ENCODE measurements at places on chromosomes 1 and 21.

DNA sequence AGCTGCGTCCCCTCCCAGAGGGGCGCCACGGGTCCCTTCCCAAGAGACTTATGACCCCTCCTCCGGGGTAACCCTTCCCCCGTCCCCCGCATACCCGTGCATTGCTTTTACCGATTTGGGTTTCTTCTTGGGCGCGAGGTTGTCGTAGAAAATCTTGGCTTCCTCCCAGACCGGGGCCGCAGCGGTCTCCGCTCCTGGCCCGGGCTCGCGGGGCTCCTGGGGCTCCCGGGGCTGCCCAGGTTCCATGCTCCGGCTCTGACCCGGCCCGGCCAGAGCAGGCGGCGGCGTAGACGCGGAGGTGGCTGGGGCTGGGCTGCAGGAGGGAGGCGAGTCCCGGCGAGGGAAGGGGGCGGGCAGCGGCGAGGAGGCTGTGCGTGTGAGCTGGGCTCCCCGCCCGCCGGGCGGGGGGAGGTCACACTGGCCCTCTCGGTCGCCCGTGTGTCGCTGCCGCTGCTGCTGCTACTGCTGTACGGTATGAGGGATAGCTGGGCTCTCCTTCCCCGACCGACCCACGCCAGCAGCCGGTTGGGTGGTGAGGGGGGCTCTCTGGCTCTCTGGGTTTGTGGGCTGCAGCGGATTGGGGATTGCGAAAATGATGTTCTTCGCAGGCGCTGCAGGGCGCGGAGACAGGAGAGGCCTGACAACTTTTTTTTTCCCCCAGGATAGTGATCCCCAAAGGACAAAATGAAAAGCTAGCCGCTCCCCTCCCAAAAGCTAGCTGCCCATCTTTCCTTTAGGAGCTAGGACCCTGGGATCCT lies at the start of gene NT5C1A:
NT5C1A (minus strand) TSS at position 315 of the 758 bp plus-strand sequence; CDS start at position 246, 69 bp downstream.
- DNase-seq = no peak

- DNase-seq = peak; percentile 74
Measured at GRCh38 chr1:229117664-229118300, 153.1 kb upstream of the RAB4A start.

DNA sequence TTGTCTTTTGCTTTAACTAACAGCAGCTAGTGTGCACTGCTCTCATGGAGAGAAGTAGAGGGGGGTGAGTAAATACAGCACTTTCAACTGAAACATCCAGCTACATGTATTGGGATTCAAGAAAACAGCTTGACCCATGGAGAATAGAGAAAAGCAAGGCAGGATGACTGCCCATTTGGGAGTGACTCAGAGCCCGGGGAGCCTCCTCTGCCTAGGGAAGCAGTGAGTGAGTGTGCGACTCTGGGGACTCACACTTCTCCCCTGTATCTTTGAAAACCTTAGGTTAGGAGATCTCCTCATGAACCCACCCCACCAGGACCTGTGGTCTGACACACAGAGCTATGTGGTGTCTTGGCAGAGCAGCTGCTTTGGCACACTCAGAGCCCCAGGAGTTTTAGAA lies 82.0 kb upstream of the PTGFR start:
- no peak for DNase-seq

- peak; percentile 63 for DNase-seq
Measured at GRCh38 chr1:237961754-237962153, 71.0 kb upstream of the ZP4 start.

GRCh38 chr1:240366636-240367035 lies 245.3 kb downstream of the GREM2 start:
- DNase-seq = no peak

GRCh38 chr1:237672748-237673147 lies 218.0 kb downstream of the ZP4 start:
- DNase-seq = peak; percentile 77

- no peak for DNase-seq
Measured at GRCh38 chr1:106755682-106756406, 300.6 kb upstream of the PRMT6 start.

GRCh38 chr21:28444111-28444510 lies 548.6 kb downstream of the LTN1 start:
- no peak for DNase-seq

DNA sequence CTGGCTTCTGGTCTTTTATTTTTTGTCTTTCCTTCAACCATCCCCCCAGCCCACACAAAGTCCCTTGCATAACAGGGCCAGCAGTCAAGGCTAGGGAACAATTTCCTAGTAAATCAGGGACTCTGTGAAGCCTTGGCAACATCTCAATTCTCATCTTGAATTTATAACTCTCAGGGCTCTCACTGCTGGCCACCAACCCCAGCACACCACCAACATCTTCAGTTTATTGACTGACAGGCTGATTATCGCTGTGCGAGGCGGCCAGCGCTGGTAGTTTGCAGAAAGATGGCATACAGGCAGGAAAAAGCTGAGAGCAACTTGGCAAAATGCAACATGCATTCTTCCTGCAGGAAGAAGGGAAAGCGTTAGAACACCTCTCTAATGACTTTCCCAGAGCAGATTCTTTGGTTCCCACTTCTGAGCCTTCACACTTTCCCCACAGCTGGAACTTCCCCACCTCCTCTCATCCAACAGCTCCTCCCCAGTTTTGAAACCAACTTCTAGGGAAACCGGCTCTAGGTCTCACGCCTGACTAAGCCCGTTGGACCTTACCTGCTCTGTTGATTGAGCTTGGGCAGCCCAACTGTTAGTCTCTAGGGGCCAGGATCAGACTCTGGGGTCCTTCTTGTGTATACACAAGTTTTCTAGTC lies 26.3 kb upstream of the CSF1 start:
- no peak for DNase-seq

DNA sequence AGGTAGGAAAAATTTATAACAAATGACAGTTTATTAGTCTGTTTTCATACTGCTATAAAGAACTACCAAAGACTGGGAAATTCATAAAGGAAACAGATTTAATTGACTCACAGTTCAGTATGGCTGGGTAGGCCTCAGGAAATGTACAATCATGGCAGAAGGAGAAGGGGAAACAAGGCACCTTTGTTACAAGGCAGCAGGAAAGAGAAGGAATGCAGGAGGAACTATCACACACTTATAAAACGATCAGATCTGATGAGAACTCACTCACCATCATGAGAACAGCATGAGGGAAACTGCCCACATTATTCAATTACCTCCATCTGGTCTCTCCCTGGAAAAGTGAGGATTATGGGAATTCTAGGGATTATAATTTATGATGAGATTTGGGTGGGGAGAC lies 61.3 kb downstream of the ASB17 start:
- DNase-seq = no peak

DNA sequence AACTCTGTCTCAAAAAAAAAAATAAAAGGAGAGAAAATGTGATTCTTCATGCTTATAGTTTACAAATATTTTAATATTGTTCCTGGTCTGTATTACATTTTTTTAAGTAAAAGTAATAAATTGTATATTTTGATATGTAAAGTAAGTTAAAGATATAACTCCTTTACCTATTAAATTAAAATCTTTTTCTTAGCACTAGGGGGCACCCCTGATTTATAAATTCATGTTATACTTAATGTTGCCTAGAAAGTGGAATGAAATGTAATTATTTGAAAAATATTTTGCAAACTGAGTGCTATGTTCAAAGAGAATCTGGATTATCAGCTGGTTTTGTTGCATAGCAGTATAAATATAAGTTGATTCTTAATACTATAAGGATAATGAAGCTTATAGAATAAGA lies 49.2 kb downstream of the RALGPS2 start:
- DNase-seq = peak; percentile 32

- DNase-seq = no peak
Measured at GRCh38 chr1:32112806-32113375, 5.0 kb downstream of the KPNA6 start.

- DNase-seq = no peak
Measured at GRCh38 chr1:116587501-116588227, 16.8 kb upstream of the CD58 start.

DNA sequence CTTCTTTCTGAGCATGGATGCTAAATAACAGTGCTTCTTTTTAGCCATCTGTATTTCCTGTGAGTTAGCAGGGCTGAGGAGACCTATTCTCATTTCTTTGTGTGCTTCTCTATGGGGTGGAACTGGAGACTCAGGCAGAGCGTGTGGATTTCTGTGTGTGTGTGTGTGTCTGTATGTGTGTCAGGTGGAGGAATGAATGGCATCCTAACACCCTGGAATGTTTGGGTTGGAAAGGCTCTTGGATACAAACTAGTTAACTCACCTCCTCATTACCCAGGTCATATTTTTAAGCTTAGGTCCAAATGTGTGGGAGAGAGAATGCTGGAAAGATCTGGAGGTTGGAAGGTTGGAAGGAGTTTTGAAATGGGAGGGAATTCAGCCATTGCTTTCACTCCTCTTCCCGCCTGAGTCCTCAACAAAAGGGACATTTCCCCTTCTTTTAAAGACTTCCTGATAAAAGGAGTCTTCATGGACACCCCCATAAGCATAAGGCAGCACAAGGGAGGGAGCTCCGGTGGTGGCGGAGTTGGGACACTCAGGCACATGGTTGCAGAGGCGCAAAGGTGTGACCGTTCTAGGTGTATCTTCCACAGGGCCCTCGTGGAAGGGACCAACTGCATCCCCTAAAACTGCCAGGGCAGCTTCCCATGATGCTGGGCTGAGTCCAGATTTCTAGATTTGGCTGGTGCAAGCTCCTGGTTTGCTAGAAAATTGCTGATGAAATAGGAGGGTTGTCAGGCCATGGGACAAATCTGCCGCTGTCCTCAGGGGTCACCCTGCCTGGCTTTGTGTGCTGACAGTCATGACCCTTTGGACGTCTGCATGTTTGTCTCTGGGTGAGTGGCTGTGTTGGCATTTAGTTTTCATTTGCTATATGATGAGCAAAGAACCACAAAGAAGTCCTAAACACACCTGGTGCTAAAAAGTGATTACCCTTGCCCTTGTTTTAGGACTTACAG lies 37.6 kb downstream of the MTARC1 start:
- DNase-seq = no peak

DNA sequence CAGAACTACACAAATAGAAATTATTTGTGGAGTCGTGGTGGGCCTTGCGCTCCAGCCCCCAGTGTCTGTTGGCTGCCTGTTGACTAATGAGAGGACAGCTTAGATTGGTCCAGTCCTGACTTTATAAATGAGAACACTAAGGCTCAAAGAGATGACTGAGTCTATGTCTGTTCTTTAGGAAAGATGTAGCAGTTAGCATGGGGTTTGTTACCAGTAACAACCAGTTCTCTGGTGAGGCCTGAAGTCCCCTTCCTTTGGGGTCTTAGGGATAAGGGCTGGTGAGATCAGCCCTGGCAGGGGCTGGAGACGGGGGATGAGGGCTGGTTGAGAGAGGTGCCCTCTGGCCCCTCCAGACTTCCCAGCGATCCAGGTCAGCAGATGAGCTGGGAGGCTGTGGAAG lies 9.1 kb downstream of the TOR3A start:
- no peak for DNase-seq

DNA sequence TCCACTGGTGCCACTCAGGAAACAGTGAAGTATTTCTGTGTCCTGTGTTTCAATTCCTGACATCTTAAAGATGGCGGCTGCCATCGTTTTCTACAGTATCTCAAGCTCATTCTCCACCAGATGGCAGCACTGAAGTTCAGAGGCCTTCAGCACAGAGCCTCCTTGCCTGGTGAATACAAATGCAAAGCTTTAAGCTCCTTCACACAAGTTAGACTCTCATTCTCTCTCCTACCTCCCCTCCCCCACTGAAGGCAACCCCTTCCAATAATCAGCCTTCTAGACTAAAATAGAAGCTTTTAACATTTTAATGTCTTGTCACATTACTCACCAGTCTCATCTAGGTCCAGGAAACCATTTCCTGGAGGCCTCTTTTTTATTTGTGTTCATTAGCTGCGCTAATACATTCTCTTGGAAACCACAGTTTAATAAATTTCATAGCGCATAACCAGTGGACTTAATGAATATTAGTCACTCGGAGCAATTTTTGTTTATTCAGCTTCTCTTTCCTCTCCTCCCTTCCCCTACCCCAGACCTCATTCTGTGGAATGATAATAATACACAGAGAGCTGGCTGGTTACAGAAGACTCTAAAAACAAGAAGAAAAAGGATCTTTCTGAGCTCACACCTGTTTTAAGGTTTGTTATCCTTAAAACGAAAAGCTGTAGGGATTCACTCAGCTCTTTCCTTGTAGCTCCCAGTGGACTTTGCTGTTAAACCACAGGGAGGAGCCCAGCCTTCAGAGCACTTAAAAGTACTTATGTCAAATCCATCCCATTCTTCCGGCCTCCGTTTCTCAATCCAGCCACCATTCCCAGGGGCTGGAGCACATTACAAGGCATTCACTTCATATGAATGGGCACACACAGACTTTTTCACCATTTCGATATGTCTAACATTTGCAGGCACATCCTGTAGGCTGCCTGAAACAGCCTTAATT lies 384.9 kb downstream of the HLX start:
- peak; percentile 72 for DNase-seq

DNA sequence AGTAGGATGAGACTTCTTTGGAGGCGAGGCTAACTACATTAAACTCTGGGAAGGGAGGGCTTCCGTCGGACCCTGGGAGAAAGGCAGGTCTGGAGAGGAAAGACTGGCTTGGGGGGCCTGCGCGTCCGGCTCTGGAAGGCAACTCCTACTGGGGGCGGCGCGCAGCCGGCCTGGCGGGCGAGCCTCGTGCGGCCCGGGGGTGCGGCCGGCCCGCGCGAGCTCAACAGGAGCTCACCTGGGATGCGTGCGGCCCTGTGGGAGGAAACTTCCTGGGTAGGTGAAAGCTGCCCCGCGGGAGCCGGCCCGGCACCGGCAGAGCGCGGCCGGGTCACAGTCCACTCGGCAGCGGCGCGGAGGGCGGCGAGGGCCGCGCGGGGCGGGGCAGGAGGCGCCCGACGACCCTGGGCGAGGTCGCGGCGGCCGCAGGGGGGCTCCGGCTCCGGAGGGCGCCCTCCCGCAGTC lies 449 bp downstream of the EPS15 start:
- no peak for DNase-seq

DNA sequence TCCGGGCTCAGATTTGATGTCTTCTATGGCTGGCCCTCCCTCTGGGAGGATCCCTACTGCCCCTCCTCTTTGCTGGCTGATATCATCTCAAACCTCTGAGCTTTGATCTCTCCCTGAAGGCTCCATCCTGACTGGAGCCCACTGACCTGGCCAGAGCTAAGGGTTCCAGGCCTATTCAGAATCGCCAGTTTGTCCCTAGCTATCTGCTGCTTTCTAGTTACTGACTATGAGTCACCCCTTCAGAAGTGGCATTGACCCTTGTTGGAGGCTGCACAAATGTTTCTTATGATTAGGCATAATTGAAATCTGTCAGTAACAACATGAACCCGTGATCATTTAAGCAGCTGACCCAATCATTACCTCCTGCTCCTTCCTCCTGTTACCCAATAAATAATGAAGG lies 87.1 kb downstream of the ABCA4 start:
- DNase-seq = no peak

- no peak for DNase-seq
Measured at GRCh38 chr1:201400852-201401230, 1.7 kb upstream of the LAD1 start.

Measured in NCI-H1092 treated with DMSO at 0.1 percent for 48 hours (cell line).